ENCODE measurements at places on chromosomes 7 and 10.

DNA sequence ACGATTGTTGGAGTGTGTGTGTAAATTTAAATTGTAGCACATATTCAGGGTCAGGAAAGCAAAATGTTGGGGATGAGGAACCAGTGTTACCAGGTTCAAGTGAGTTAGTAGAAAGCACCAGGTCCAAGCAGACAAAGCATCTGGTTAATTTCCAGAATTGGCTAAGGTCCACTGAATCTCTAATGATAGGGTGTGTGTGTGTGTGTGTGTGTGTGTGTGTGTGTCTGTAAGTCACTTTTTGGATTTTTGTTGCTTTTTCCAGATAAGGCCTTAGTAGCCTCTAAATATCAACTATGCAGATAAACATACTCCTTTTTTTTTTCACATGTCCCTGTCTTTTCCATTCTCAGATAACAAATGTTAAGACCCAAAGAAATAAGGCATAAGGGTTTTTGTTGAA, 36.6 kb upstream of the FMC1 start:
- DNase-seq: no peak

GRCh38 chr10:26725837-26726727, 28.6 kb downstream of the PDSS1 start:
- DNase-seq: peak; percentile 24

DNA sequence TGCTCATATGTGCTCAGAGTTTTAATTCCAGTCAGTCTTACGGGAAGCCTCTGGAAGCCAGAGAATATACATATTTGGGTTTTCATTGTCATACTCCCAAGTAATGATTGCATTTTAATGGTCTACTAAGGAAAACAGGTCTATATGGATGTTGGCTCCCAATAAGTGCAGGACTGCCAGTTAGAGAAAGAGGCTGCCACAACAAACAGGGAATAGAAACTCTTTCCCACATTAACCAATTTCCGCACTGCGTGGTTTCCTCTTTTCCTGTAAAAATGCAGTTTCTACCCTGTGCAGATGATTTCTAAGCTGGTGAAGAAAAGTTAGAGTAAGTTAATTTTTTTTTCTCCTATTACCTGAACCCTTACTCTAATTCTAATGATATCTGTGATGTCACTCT, 78.2 kb downstream of the CCSER2 start:
- no peak for DNase-seq

DNA sequence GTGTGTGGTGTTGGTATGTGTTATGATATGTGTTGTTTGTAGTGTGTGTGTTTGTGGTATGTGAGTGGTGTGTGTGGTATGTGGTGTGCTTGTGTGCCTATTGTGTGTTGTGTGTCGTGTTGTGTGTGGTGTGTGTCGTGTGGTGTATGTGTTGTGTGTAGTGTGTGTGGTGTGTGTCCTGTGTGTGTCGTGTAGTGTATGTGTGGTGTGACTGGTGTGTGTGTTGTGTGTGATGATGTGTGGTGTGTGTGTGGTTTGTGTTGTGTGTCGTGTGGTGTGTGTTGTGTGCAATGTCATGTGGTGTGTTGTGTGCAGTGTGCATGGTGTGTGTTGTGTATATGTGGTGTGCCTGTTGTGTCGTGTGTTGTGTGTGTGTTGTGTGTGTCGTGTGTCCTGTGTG, 144.6 kb downstream of the DNAJB6 start:
- no peak for DNase-seq

DNA sequence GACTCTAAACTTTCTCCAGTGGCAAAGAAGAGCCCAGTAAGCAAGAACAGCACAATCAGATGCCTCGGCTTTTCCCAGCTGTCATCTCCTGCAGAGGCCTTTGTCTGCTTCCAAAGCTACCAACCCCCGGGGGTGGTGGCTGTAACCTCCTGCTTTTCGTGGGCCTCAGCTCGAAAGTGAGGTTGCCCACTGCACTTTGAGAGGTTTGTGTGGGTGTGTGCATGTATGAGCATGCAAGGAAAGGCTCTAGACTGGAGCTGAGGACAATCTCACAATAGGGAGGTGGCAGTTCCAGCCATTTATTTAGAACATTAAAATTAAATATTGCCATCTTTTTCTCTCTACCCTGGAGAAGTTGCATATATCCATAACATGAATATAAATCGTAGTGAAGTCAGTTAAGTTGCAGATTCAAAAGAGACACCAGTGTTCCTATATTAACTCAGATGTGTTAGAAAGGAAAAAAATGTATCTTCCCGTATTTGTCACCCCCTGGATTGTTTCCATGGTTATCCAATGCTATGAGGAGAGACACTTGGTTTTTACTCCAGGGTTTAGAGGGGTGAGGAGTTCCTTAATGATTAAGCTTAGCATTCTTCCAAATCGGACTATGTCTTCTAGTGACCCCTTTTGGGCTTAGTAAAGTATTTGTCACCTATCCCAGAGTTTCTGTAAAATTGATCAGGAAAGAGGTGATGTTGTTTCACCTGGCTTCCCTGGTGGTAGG, 781.1 kb downstream of the INHBA start:
- DNase-seq: no peak

DNA sequence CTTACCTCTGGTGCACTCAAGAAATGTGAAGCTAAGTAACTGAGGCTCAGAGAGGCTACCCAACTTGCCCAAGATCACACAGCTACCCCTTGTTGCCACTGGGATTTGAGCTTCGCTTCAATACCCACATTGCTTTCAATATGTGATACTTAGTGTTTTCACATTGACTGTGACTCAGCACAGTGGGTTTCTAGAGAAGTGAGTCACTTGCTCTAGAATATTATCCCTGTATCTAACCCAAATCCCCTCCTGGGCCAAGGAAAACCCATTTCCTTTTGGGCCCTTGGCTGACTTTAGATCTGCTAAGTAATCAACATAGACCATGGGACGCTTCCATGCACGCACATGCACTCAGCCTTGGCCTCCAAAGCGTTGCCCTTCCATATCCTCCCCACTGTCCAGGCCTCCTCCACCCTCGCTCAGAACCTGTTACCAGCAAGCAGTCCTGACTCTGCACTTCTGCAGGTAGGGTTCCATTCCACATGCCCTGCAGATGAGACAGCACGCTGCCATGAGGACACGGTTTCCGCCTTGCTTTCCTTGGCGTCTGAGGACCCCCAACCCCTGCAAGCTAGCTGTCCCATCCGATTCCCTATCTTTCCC, 87.7 kb upstream of the CHST15 start:
- DNase-seq: no peak

DNA sequence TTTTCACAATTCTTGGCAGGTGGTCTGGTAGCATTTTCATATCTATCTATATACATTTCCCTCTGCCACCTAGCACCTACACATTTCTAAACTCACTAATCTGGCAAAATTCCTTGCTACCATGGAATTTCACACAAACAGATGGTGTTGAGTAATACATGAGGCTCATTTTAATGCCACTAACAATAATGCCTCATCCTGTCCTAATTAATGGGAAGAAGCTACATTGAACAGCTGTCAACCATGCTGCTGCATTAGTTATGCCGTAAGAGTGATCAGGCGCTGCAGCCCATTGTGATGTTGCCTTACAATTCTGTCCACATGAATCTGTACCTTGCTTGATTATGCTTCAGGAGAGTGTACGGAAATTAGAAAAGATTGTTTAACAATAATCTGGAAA, 23.2 kb downstream of the COL1A2 start:
- no peak for DNase-seq

DNA sequence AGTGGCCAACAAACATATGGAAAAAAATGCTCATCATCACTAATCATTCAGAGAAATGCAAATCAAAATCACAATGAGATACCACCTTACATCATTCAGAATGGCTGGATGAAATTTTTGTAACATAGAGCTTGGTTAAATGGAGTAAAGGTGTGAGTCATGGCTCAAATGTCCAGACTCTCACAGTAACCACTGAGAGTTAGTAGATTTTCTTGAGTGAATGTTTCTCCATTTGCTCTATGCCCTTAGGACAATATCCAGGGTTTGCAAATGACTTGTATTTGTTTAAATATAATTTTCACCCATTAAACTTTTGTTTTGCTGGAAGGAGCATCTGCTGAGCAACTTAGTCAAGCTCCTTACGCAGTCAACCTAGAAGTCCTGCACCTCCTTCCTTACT, 967.2 kb downstream of the XPNPEP1 start:
- no peak for DNase-seq

DNA sequence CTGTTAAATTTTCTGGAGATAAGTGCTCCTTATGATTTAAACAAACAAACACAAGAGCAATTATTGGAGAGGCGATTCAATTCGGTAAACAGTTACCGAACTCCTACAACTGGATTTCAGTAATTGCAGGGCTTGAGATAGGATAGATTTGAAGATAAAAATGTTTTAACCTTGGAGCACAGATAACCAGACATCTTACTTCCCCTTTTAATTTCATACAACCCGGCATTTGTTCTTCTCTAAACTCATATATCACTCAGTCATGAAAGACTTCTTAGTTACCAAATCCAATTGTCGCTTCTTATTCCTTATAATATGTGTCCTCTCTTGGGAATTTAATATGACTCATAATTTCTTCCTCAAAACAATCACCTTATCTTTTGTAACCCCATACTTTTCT, 235.9 kb upstream of the CSTF2T start:
- DNase-seq: no peak

DNA sequence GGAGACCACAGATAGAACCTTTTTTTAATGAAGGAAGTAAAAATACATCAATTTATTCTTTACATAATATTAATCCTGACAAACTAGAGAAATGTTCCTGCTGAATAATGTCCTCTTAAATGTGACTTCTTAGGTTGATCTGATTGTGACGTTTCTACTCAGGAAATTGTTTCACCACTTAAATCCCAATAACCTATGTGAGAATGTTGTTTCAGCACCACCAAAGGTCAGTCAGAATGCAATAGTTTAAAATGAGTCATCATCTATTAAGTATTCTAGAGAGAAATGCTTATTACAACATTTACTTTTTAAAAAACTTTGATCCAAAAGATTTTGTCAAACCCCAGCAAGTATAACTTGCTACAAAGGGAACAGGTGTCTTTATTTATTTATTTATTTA, 155.4 kb upstream of the CACNA2D1 start:
- DNase-seq: peak; percentile 57

DNA sequence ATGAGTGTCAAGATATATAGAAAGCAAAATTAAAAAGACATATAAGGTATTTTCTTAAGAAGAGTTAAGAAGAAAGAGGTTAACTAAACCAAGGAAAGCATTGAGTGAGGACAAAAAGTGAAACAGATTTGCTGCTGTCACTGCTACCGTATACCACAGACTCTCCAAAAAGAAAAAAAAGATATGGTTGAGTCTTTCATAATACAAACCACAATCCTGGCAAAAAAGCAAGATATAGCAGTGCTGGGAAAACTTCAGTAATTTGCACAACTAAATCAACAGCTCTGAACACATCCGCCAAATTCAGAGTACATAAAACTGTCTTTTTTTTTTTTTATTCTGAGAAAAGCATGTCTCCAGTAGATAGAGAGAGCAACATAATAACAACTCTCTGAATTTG, 114.7 kb downstream of the ETV1 start:
- DNase-seq: no peak

DNA sequence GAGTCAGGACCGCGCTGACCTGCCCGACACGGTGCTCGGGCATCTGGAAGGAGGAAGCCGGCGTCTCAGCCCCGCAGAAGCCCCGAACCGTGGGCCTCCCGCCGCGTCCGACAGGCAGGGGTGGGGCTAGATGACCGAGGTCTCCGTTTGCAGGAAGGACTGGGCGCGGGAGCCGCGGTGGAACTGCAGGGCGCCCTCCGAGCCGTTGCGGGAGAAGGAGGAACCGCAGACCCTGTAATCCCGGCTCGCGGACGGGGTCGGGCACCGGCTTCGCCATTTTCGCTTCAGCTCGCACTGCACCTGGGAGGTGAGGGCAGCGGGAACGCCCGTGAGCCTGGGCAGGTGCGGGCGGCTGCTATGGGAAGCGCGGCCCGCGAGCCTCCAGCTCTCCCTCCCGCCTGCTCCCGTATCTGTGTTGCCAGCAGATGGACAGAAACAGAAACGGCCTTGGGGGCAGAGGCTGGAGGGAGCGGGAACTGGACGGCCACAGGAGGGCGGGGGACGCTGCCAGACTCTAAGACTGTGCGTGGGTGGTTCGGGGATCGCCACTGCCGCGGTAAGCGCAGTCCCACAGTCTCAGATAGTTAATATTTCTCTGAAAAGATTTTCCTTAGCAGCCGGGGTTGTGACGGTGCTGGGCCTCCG, 114.1 kb downstream of the VIPR2 start:
- DNase-seq: no peak

DNA sequence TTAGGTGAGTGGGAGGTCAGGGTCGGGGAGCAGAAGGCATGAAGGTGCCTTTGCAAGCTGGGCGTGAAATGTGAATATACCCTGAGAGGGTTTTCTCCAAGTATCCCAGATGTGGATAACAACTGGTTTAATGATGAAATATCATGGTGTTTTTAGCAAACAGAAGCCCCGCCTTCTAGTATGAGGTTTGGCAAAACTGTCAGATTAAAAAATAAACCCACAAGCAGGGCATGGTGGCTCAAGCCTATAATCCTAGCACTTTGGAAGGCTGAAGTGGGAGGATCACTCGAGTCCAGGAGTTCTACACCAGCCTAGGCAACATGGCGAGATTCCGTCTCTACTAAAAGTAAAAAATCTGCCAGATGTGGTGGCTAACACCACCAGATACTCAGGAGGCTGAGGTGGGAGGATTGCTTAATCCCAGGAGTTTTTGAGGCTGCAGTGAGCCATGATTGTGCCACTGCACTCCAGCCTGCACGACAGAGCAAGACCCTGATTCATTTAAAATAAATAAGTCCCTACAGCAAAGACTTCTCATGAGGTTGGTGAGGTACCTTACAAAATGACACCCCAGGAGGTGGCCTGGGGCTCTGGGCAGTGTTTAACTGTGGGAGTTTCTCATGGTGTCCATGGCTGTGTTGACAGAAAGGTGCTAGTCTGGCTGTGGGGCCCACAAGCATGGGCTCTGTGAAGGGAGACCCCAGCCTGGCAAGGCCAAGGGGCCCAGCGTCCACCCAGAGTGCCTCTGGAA, 6.7 kb upstream of the PWWP2B start:
- DNase-seq: no peak

GRCh38 chr10:70705121-70705861, 33.0 kb downstream of the ADAMTS14 start:
- no peak for DNase-seq

DNA sequence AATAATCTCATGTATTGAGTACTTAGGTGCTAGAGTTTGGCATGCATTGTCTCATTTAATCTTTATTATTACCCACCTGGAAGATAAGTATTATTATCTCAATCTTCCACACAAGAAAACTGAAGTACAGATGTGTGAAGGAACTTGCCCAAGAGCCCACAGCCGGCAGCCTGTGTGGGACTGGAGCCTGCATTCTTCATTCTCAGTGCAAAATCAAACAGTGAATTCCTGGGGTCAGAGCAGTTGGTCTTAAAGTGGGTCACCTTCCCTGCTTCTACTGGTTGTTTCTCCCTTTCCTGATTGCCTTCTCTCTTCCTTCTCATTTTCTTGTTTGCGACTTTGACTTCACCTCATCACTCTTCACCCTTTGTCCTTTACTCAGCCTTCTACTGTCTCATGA, 144.7 kb upstream of the LYZL1 start:
- DNase-seq: no peak

GRCh38 chr7:28026237-28026636, 154.4 kb downstream of the JAZF1 start:
- DNase-seq: no peak
